ENCODE measurements at places on chromosomes 2 and 18. TPM values are rescaled to one million over a fixed set of nuclear protein-coding genes. Genes with fewer than 3 reads are reported as not detected.

IL18RAP gene
- 0.18 TPM for polyA plus RNA-seq

GCFC2 gene
- polyA plus RNA-seq = 20.2 TPM

GULP1 gene
- 20.1 TPM for polyA plus RNA-seq

HRH4 gene
- not detected for polyA plus RNA-seq

RIT2 gene
- polyA plus RNA-seq = not detected

MTA3 gene
- polyA plus RNA-seq = 24.8 TPM

DOK6 gene
- 2.6 TPM for polyA plus RNA-seq

SLC5A7 gene
- polyA plus RNA-seq = 0.72 TPM

PXDN gene
- 136 TPM for polyA plus RNA-seq

TXNL1 gene
- 103 TPM for polyA plus RNA-seq

- no peak overlapping the region for H3K4me3 ChIP-seq
- H3K4me1 ChIP-seq = peaks cover 9% of the 10 kb centered on the region
- no peaks in the 10 kb centered on the region for H3K36me3 ChIP-seq
- no peak overlapping the region for H3K27ac ChIP-seq
- DNase-seq = no peak
These were observed 200.9 kb upstream of the ID2 start for GRCh38 chr2:8480915-8481314.

GRCh38 chr2:95158891-95159619, 593 bp downstream of the ZNF514 start:
- H3K4me1 ChIP-seq = peaks cover 18% of the 10 kb centered on the region
- peaks cover 34% of the 10 kb centered on the region for H3K36me3 ChIP-seq
- H3K27ac ChIP-seq = peak overlapping the region; percentile 82
- peak overlapping the region; percentile 85 for H3K4me3 ChIP-seq

GRCh38 chr2:191617575-191617974, 60.4 kb upstream of the NABP1 start:
- no peak for DNase-seq
- no peak overlapping the region for H3K27ac ChIP-seq
- no peak overlapping the region for H3K4me3 ChIP-seq
- no peaks in the 10 kb centered on the region for H3K36me3 ChIP-seq

- DNase-seq = no peak
- H3K27ac ChIP-seq = no peak overlapping the region
- no peaks in the 10 kb centered on the region for H3K27me3 ChIP-seq
- no peak overlapping the region for H3K4me3 ChIP-seq
These were observed 27.7 kb downstream of the ACTR2 start for GRCh38 chr2:65255356-65255755.

- no peaks in the 10 kb centered on the region for H3K36me3 ChIP-seq
- H3K27ac ChIP-seq = no peak overlapping the region
- H3K4me1 ChIP-seq = peaks cover 6% of the 10 kb centered on the region
- no peak overlapping the region for H3K4me3 ChIP-seq
- no peaks in the 10 kb centered on the region for H3K27me3 ChIP-seq
- DNase-seq = peak; percentile 37
These were observed 69.9 kb downstream of the PLB1 start for GRCh38 chr2:28565720-28566295.

- no peak overlapping the region for H3K4me3 ChIP-seq
- H3K27ac ChIP-seq = no peak overlapping the region
- no peaks in the 10 kb centered on the region for H3K4me1 ChIP-seq
These were observed 8.6 kb downstream of the MYO5B start for GRCh38 chr18:50186385-50186784.

DNA sequence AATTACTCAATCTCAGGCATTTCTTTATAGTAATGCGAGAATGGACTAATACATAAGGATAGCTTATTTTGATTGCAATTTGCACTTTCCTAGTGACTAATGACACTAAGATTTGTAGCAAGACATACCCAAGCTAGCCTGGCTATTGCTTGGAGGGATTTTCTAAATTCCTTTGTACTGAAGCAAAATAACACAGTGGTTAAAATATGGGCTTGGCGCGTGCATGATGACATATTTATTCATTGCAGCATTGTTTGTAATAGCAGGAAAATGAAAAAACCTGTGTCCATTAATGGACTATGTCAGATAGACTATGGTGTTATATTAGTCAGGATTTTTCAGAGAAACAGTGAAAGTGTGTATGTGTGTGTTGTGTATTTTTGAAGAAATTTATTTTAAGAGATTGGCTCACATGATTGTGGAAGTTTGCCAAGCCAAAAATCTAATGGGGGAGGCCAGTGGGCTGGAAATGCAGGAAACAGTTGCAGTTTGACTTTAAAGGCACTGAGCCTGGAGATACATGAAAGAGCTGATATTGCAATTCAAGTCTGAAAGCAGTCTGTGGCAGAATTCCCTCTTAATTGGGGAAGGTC, 16.7 kb upstream of the LAPTM4A start:
- DNase-seq = peak; percentile 66
- no peak overlapping the region for H3K4me3 ChIP-seq

DNA sequence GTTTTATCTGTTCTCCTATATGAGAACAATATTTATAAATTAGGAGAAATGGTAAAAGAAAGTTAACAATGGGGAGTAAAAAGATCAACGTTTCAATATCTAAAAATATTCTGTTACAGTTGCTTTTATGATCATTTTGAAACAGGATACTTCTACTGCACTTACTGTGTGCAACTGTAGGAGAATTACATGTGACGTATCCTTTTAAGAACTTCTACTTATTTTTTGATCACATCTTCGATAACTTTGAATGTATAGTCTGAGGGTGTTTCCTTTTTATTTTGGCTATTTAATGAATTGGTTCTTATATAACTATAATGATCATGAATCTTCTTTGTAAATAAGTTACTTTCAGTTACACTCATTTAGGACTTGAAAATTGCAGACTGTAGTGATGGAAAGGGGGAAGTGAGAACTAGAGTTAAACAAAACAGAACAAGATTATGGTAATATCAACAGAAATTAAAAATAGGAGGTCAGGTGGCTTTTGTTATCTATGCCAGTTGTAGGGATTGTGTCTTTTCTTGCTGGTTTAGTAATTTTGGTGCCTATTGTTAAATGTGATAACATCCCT, 109.9 kb downstream of the MSTN start:
- no peaks in the 10 kb centered on the region for H3K27me3 ChIP-seq
- H3K4me1 ChIP-seq = no peaks in the 10 kb centered on the region
- DNase-seq = no peak
- no peaks in the 10 kb centered on the region for H3K36me3 ChIP-seq
- no peak overlapping the region for H3K27ac ChIP-seq

GRCh38 chr2:134682726-134683125, 36.1 kb downstream of the TMEM163 start:
- DNase-seq = peak; percentile 80
- H3K36me3 ChIP-seq = no peaks in the 10 kb centered on the region
- H3K27me3 ChIP-seq = no peaks in the 10 kb centered on the region
- no peak overlapping the region for H3K27ac ChIP-seq
- H3K4me1 ChIP-seq = peaks cover 7% of the 10 kb centered on the region

GRCh38 chr18:48786455-48787202, 164.1 kb downstream of the SMAD7 start:
- no peaks in the 10 kb centered on the region for H3K27me3 ChIP-seq
- peaks cover 44% of the 10 kb centered on the region for H3K4me1 ChIP-seq
- H3K4me3 ChIP-seq = no peak overlapping the region
- DNase-seq = no peak

- H3K27ac ChIP-seq = no peak overlapping the region
- no peaks in the 10 kb centered on the region for H3K36me3 ChIP-seq
- no peak for DNase-seq
- no peak overlapping the region for H3K4me3 ChIP-seq
These were observed 280.1 kb downstream of the PTH2R start for GRCh38 chr2:208686665-208687064.

DNA sequence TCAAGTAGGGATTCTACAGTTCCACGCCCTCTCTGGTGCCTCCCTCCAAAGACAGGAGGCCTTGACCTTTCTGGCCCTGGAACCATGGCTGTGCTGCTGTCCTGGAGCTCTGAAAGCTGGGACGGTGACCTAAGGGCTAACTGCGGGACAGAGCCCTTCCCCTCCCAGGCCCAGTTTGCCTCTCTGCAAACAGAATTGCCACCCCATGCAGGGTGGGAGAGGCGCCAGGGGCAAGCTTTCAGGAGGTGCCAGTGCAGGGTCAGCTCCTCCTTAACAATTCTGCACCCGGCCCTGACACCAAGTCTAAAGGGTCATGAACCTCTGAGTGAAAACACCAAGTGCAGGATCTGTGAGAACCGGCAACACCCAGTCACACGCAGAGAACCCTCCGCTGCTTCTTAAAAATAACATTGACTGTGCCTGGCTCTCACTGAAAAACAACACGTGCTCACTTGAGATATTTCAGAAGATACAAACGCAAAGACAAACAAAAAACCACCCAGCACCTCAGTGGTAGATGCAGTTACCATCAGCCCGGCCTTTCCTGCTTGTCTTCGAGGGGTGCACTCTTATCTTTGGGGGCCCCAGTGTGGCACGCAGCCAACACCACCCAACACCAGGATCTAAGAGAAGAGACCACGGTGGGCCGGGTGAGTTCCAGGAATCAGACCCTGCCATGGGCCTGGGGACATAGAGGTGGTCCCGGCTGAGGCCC, 1.1 kb upstream of the SNED1 start:
- H3K4me3 ChIP-seq = no peak overlapping the region
- DNase-seq = no peak
- no peak overlapping the region for H3K27ac ChIP-seq
- H3K27me3 ChIP-seq = peaks cover 31% of the 10 kb centered on the region

- no peaks in the 10 kb centered on the region for H3K27me3 ChIP-seq
- H3K36me3 ChIP-seq = no peaks in the 10 kb centered on the region
- DNase-seq = no peak
- no peaks in the 10 kb centered on the region for H3K4me1 ChIP-seq
- no peak overlapping the region for H3K27ac ChIP-seq
These were observed 117.5 kb downstream of the CD226 start for GRCh38 chr18:69830189-69830588.

DNA sequence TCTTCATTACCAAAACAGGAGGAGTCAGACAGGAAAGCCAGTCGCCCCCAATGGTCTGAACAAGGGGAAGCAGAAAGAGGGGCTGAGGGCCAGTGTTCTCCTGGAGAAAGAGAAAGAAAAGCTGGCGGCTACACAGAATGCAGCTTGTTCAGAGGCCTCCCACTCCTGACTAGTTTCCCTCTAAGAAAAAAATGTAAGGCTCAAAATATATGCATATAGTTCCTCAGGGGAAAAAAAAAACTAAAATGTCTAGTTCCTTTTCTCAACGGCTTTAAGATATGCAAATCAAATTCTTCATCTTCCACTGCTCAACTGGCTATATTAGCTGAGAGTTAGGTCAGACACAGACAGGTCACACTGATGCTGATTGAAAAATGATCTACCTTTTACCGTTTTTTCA, 18.6 kb downstream of the MBOAT2 start:
- no peak overlapping the region for H3K4me3 ChIP-seq
- no peaks in the 10 kb centered on the region for H3K27me3 ChIP-seq
- no peaks in the 10 kb centered on the region for H3K4me1 ChIP-seq

DNA sequence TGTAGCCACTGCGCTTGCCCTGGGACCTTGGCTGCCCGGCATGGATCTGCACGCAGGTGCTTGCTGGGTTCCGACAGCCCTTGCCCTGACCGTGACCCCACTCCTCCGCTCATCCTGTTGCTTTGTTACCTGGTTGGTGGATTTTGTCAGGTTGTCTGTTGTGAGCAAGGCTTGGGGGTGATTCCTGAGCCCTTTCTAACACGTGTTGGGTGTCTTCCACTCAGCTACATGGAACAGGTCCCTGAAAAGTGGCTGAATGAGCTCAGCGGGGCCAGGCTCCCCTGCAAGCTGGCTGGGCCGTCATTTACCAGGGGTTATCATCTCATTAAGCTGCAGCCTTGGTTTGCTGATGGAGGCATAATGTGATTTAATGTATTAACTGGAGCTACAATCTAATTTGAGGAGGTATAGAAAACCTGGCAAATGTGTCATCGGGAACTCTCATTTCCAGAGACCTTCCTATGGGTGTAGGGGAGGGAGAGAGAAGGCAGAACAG, 24.6 kb downstream of the RAMP1 start:
- no peaks in the 10 kb centered on the region for H3K36me3 ChIP-seq
- no peak for DNase-seq
- no peaks in the 10 kb centered on the region for H3K27me3 ChIP-seq

GRCh38 chr18:23281626-23282436, 146.5 kb downstream of the CABLES1 start:
- no peaks in the 10 kb centered on the region for H3K36me3 ChIP-seq
- DNase-seq = no peak
- H3K27me3 ChIP-seq = no peaks in the 10 kb centered on the region
- peaks cover 2% of the 10 kb centered on the region for H3K4me1 ChIP-seq
- no peak overlapping the region for H3K27ac ChIP-seq

- no peak overlapping the region for H3K27ac ChIP-seq
- H3K4me1 ChIP-seq = no peaks in the 10 kb centered on the region
- H3K27me3 ChIP-seq = no peaks in the 10 kb centered on the region
- no peak for DNase-seq
- no peak overlapping the region for H3K4me3 ChIP-seq
- no peaks in the 10 kb centered on the region for H3K36me3 ChIP-seq
These were observed 1504.4 kb upstream of the ZEB2 start for GRCh38 chr2:146024212-146024743.

DNA sequence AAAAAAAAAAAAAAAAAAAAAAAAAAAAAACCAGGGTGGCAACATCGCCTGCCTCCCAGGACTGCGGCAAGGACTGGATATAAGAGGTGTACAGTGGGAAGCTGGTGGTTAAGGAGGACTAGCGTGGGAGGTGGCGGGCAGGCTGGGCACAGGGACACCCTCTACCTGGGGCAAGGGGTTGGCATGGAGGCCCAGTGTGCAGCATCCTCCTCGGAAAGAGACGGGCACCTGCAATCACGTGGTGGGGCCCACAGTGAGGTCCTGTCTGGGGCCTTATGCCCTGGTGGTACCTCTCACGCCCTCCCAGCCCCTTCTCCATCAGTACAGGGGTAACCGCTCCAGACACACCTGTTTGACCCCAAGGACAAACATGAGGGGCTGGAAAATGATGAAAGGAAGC, 27.9 kb downstream of the PXDN start:
- peaks cover 77% of the 10 kb centered on the region for H3K4me1 ChIP-seq
- DNase-seq = no peak

DNA sequence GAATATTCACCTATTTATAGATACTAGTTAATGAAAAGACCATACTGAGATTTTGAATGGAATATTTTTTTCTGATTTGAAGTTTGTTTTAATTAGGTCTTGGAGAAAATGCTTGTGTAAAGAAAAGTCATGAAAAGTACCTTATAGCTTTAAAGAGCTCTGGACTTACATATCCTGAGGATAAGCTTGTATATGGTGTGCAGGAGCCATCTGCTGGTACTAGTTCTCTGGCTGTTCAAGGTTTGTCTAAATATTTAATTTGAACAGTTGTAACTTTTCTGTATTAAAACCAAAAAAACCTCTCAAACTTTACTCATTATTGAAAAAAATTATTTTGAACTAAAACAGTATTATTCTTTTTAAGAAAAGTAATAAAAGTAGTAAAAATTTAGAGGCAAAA, 50.1 kb downstream of the UBR3 start:
- no peaks in the 10 kb centered on the region for H3K4me1 ChIP-seq
- H3K27ac ChIP-seq = no peak overlapping the region
